ENCODE measurements at places on chromosomes 4 and X.

GRCh38 chrX:23953908-23954269 is 46.1 kb downstream of the CXorf58 start:
- no peak for DNase-seq

- no peak for DNase-seq
Measured at GRCh38 chr4:39514888-39515401, 12.3 kb downstream of the UGDH start.

DNA sequence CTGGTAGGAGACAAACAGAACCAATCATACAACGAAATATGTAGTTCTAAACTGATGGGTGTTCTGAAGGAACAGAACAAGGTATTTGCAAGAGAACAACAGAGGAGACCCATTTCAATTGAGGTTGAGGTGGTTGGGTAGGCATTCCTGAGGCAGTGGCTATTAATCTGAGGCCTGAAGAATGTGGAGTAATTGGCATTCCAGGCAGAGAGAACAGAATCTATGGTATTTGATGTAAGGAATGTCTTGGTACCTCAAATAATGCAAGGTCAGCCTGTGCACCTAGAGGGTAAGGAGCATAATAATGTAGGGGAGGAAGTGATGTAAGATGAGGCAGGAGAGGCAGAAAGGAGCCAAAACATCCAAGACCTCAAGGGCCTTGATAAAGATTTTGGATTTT is 109.5 kb upstream of the TEX13C start:
- no peak for DNase-seq

DNA sequence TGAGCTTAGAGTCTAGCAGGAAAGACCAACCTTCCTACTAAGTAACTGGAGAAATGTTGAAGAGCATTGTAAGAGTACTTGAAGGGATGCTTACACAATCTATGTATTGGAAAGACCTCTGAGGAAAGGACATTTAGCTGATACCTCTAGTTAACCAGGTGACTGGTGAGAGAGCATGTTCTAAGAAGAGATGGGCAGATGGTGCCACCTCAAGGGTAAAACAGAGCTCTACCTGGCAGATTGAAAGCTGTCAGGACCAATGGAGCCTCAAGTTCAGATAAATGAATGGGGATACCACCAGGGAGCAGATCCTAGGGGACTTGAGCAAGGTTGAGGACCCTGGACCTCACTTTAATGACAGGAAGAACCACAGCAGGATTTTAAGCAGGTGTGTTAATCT is 196.4 kb downstream of the QDPR start:
- DNase-seq = no peak

DNA sequence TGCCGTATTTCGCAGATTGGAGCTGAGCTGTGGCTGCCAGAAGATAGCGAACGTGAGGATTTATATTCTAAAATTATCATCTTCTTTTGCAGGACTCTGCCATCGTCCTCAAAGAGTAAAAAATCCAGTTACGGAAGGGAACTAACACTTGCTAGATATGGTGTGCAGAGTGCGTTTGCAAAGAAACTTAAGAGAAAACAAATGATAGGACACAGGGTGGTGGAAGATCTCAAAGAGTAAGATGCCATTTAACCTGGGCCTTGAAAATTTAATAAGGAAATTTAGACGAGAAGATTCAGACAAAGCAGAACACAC is 566 bp downstream of the LARP7 start:
- no peak for DNase-seq

DNA sequence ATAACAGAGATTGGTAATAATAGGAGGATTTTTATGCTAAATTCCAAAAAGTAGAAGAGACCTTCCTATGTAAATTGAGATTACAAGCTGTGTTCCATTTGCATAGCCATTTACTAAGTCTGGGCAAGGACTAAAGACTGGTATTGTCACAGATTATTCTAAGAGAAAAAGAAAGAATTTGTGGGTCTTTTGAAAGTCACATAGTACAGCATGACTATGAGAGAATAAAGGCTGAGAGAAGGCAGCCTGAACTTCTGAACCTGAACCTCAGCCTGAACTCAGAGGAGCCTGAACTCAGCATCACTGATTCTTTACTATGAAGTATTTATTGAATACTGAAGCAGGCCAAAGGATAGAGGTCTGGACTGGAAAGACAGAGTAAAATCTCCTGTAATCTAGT is 297.5 kb downstream of the STPG2 start:
- no peak for DNase-seq

DNA sequence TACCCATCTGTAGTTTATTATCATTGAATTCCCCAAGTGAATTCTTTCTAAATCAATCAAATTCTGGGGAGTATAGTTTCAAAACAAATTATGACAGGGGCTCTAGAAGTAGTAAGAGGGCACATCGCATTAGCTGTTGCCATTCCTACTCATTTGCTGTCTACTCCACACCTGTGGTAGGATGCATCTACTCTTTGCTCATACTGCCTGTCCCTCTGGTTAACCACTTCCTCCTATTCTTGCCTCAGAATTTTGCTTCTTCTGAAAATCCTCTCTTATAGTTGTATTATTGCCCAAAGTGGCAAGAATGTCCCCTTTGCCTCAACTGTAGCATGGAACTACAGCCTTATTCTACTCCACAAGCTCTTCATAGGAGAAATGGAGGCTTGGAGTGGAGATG is 12.7 kb upstream of the DGKK start:
- DNase-seq = no peak

DNA sequence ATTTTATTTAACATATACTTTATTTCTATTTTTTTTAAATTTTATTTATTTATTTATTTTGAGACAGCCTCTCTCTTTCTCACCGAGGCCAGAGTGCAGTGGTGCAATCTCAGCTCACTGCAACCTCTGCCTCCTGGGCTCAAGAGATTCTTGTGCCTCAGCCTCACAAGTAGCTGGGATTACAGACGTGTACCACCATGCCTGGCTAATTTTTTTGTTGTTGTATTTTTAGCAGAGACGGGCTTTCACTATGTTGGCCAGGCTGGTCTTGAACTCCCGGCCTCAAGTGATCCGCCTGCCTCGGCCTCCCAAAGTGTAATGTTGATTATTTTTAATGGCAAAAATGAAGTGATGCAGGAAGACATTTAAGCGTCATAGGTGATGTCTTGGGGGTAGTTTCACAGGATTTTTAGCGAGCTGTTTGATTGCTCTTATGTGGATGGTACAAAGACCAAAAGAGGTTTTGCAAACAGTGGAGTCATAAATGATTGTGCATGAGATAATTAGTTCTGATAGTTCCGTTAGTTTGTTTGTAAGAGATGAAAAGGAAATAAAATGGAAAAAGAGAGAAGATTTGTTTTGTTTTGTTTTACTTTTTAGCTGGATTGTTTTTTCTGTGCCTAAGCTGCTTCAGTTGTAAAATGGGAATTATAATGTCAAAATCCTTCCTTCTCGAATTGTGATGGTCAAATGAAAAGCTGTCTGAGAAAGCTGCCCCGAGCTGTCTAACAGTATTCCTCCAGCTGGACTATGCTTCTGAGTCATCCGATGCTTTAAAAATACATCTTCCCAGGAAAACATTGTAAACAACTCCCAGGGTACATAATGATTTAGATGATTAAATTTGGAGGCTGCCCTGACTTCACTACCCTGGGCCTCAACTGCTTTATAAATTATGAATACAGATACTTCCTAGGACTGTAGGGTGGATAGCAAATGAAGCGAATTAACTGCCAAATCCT is 14.7 kb downstream of the RHOH start:
- DNase-seq = no peak

- DNase-seq = no peak
Measured at GRCh38 chrX:101956556-101956955, 24.7 kb upstream of the ZMAT1 start.

GRCh38 chrX:15128861-15129260 is 141.0 kb downstream of the ASB9 start:
- no peak for DNase-seq

DNA sequence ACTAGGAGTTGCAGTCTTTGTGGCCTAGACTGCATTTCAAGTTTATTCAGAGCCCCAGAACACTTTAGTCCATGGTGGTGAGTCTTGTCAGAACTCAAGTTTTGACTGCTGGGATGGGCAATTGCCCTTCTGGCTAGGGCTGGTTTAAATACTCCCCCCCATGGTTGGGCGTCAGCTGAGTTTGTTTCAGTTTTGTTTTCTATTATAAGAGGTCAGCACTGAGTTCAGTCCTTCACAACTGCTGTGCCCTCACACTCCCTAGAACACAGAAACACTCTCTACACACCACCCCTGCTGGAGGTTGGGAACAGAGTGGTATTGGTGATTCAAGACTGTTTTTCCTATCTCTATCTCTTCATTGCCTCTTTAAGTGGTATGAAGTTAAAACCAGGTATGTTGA is 217.0 kb downstream of the GUCY2F start:
- DNase-seq = no peak

DNA sequence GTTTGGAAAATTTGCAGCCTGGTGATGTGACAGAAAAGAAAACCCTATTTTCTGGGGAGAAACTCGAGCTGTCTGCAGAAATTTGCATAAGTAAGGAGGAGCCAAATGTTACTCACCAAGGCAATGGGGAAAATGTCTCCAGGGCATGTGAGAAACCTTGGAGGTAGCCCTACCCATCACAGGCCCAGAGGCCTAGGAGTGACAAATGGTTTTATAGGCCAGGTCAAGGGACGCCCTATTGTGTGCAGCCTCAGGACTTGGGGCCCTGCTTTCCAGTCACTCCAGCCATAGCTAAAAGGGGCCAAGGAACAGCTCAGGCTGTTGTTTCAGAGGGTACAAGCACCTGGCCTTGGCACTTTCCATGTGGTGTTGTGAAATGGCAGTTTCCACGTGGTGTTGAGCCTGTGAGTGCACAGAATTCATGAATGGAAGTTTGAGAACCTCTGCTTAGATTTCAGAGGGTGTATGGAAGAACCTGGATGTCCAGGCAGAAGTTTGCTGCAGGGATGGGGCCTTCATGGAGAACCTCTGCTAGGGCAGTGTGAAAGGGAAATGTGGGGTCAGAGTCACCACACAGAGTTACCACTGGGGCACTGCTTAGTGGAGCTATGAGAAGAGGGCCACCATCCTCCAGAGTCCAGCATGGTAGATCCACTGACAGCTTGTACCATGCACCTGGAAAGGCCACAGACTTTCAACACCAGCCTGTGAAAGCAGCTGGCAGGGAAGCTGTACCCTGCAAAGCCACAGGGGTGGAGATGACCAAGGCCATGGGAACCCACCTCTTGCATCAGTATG is 637.6 kb upstream of the EPHA5 start:
- DNase-seq = no peak
